Activated CD4-positive, alpha-beta T cell treated with anti-CD3 and anti-CD28 coated beads, Interleukin-2, amount 10 ng/mL, durations not matched to agents 24 days and 14 days (primary cell): ENCODE measurements at places on chromosomes 2 and 18.

- no peaks in the 10 kb centered on the region for H3K27me3 ChIP-seq
- H3K4me1 ChIP-seq, result no peaks in the 10 kb centered on the region
- no peak overlapping the region for H3K4me3 ChIP-seq
These were observed 131.6 kb downstream of the CDH2 start for GRCh38 chr18:28045176-28045810.

GRCh38 chr18:73296686-73297085 lies 428.9 kb upstream of the NETO1 start:
- H3K27ac ChIP-seq, result no peak overlapping the region
- H3K36me3 ChIP-seq, result no peaks in the 10 kb centered on the region
- no peaks in the 10 kb centered on the region for H3K4me1 ChIP-seq

DNA sequence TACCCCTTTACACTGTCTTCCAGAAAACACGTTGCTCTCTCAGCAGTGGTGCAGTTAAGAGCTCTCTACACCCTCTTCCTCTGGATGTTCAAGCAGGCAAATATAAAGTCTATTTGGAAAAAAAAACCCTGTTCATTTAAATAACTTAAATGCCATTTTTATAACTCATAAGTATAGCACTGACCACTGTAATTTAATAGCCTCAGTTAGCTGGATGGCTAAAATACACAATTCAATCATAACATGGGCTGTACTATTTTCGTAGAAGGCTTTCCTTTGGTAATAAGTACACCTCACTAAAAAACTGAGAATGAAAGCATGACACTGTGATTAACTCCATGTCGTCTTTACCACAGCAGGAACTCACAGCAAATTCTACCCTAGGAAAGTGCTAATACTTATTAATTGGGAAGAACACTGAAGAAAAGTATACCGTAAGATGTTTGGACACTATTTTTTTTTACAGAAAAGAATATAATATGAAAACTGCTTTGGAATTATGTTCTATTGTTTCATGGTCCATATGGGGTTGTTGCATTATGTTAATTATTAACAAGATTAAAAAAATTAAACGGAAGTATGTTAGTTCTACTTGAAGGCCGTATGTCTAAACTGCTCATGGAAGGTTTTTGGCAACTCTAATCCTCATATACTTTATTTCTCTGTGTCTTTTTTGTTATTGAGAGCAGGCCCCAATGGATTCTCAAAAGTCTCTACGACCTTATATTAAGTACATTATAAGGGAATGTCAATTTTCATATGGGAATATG lies 269.1 kb downstream of the ZNF385B start:
- no peak overlapping the region for H3K27ac ChIP-seq
- no peaks in the 10 kb centered on the region for H3K36me3 ChIP-seq
- H3K4me3 ChIP-seq, result no peak overlapping the region
- H3K27me3 ChIP-seq, result no peaks in the 10 kb centered on the region
- no peaks in the 10 kb centered on the region for H3K4me1 ChIP-seq

DNA sequence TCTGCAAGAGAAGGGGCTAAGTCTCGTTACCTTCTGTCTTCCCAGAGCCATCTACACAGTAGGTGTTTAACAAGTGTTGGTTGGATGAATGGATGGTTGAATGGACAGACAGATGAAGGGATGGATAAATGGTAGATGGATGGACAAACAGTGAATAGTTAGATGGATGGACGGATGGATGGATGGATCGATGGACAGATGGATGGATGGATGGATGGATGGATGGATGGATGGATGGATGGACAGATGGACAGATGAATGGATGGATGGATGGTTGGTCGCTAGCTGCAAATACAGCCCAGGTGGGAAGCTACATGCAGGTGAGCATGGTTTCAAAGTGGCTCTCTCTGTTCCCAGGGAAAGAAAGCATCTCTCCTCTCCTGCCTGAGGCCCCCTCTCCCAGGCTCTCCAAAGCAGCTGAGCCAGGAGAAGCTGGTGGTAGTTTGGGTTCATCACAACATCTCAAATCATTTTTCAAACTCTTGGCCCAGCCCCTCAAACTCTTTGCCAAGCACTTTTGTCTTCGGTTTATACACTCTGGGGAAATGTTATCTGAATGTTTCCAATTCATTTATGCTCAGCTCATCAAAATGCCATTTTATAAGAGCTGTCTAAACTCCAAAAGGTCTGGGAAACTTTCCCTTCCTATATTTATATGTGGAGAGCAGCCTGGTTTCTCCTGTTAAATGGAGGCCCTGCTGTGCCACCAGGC lies 192.7 kb downstream of the ANAPC1 start:
- peaks cover 3% of the 10 kb centered on the region for H3K4me1 ChIP-seq
- peaks cover 30% of the 10 kb centered on the region for H3K27me3 ChIP-seq
- DNase-seq, result no peak

DNA sequence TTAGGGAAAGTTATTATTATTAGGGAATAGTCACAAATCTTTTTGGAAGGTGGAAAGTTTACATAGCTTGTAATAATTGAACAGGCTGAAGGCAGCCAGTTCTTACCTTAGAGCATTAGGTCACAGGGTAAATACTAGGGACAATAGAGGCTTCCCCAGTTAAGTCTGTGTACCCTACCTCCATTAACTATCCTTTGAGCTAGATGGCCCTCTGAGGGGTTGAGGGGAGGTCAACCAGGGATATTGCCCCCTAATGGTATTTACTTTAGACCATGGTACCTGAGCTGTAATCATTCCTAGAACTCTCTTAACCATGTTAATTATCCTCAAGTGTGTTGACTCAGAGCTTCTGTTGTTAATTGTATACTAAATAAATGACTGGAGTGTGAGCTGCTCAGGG lies 120.5 kb upstream of the SCN7A start:
- peaks cover 3% of the 10 kb centered on the region for H3K27me3 ChIP-seq
- DNase-seq, result no peak
- no peaks in the 10 kb centered on the region for H3K4me1 ChIP-seq
- H3K36me3 ChIP-seq, result no peaks in the 10 kb centered on the region
- H3K4me3 ChIP-seq, result no peak overlapping the region

- no peaks in the 10 kb centered on the region for H3K4me1 ChIP-seq
- no peak overlapping the region for H3K4me3 ChIP-seq
- no peak for DNase-seq
- no peaks in the 10 kb centered on the region for H3K36me3 ChIP-seq
These were observed 399.6 kb upstream of the SALL3 start for GRCh38 chr18:78579854-78580577.

DNA sequence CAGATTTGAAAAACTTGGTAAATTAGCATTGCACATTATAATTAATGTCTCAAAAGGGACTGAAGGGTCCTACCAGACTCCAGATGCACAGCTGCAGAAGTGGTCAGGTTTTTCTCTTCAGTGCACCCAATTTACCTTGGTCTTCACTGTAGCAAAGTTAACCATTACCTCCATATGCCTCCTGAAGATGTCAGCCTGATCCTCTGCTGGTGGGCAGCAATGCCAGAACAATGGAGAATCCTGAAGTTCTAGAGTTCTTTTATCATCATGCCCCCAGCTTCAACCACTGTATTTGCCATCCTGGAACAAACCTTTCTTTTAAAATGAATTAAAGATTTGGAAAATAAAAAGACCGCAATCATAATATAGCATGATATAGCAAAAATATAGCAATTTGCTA lies 1774.8 kb upstream of the CELF4 start:
- no peaks in the 10 kb centered on the region for H3K4me1 ChIP-seq
- H3K36me3 ChIP-seq, result no peaks in the 10 kb centered on the region
- DNase-seq, result no peak
- no peak overlapping the region for H3K4me3 ChIP-seq
- no peak overlapping the region for H3K27ac ChIP-seq

- DNase-seq, result no peak
- H3K4me1 ChIP-seq, result no peaks in the 10 kb centered on the region
- H3K4me3 ChIP-seq, result no peak overlapping the region
These were observed 17.3 kb upstream of the SCN9A start for GRCh38 chr2:166393008-166393407.

- H3K4me1 ChIP-seq, result no peaks in the 10 kb centered on the region
- DNase-seq, result no peak
- no peak overlapping the region for H3K4me3 ChIP-seq
- no peaks in the 10 kb centered on the region for H3K27me3 ChIP-seq
- H3K36me3 ChIP-seq, result no peaks in the 10 kb centered on the region
These were observed 1802.0 kb downstream of the SUCLG1 start for GRCh38 chr2:82657106-82657505.

GRCh38 chr2:220123751-220124150 lies 496.3 kb downstream of the SLC4A3 start:
- H3K36me3 ChIP-seq, result no peaks in the 10 kb centered on the region
- H3K27ac ChIP-seq, result no peak overlapping the region
- no peaks in the 10 kb centered on the region for H3K27me3 ChIP-seq

- H3K4me3 ChIP-seq, result peak overlapping the region; percentile 76
- H3K27me3 ChIP-seq, result peaks cover 20% of the 10 kb centered on the region
- peak overlapping the region; percentile 74 for H3K27ac ChIP-seq
- peaks cover 1% of the 10 kb centered on the region for H3K36me3 ChIP-seq
- peak; percentile 93 for DNase-seq
These were observed 44.3 kb downstream of the SERTAD2 start for GRCh38 chr2:64609227-64609941.

DNA sequence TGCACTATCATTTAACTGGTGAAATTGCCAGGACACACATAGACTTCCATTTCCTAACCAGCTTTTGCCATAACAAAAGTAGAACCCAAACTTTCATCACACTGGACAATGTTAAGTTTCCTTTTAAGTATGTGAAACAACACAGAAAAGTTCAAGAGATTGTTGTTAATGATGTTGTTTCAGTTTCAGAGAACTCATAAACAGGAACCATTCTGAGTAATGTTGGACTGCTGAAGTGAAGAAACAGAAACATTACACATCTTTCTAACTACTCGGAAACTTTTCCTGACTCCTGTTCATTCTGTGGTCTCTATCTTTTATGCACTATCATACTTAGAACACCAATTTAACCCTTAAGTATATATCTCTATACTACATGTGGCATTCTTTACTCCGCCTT lies 179.2 kb downstream of the RIT2 start:
- no peak overlapping the region for H3K27ac ChIP-seq
- no peaks in the 10 kb centered on the region for H3K27me3 ChIP-seq
- no peaks in the 10 kb centered on the region for H3K36me3 ChIP-seq
- no peak for DNase-seq

DNA sequence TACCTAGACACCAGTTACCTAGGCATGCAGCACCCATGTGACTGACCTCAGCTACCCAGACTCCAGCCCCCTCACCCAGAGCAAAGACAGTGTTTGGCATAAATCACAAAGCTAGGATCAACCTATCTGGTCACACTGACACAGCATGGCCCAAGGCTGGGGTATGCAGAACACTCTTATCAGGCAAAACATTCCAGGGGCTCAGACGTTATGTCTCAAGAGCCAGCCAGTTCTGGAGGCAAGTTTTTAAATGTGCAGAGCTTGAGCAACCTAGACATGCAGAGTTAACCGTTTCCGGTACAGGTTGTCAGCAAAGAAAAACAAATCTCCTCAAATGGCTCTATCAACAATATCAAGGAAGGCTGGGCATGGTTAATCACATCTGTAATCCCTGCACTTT lies 92.8 kb downstream of the AP1S3 start:
- H3K4me1 ChIP-seq, result no peaks in the 10 kb centered on the region
- no peak overlapping the region for H3K27ac ChIP-seq
- H3K36me3 ChIP-seq, result no peaks in the 10 kb centered on the region
- H3K27me3 ChIP-seq, result peaks cover 13% of the 10 kb centered on the region
- no peak overlapping the region for H3K4me3 ChIP-seq

GRCh38 chr2:95298486-95299111 lies 1.5 kb downstream of the KCNIP3 start:
- H3K4me3 ChIP-seq, result no peak overlapping the region
- no peaks in the 10 kb centered on the region for H3K36me3 ChIP-seq
- H3K27me3 ChIP-seq, result peaks cover 6% of the 10 kb centered on the region

DNA sequence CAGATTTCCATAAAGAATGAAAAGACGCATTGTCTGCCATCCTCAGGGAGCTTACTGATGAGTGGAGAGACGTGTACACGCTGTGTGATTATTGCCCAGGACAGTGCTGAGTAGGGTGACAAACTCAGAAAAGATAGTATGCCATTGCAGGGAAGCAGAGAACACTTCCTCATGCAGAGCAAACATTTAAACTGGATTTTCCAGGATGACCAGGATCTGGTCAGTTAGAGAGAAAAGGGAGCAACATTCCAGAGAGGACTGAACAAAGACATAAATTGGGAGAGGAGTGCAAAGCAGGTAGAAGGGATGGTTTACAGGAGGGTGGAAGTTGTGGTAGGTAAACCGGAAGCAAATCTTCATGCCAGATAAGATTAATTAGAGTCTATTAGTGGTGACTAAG lies 2.3 kb downstream of the SLC9A2 start:
- H3K4me3 ChIP-seq, result no peak overlapping the region
- H3K27ac ChIP-seq, result no peak overlapping the region

DNA sequence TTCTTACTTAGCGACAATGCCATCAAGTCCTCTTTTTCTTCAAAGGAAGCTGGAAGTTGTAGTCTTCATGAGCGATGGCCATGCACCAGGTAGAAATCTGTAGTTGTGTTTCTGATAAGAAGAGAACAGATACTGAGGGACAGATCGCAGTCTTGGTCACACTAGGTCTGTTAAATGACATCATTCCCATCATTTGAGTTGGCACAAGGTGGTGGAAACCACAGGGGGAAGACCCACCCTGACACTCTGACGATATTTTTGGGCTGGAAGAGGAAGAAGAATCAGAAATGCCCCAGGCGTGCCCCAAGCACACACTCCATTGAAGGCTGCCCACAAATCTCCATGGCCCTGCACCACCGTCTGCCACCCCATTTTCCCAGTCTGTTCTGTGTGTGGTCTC lies 89.0 kb upstream of the BOD1L2 start:
- H3K36me3 ChIP-seq, result no peaks in the 10 kb centered on the region
- no peaks in the 10 kb centered on the region for H3K27me3 ChIP-seq
- H3K4me1 ChIP-seq, result no peaks in the 10 kb centered on the region
- H3K27ac ChIP-seq, result no peak overlapping the region
- no peak for DNase-seq
- H3K4me3 ChIP-seq, result no peak overlapping the region
